NCI-H187 (cell line): ENCODE measurements at places on chromosomes 12 and 14.

DNA sequence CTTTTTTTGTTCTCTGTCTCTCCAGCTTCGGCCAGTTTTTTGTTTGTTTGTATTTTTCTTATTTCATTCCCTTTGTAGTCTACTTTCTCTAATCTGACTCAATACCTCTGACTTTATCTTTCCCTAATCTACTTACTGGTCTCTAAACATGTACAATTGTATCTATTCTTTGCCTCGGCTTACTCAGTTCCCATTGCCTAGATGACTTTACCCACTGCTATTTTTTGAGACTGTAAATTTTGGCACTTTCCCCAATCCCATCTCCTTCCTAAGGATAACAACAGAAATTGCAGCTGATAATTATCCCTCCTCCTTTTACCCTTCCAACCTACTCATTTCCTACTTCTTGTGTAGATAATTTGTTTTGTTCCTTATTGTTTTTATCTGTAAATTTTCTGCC, 511.1 kb downstream of the RPL10L start:
- DNase-seq: no peak

DNA sequence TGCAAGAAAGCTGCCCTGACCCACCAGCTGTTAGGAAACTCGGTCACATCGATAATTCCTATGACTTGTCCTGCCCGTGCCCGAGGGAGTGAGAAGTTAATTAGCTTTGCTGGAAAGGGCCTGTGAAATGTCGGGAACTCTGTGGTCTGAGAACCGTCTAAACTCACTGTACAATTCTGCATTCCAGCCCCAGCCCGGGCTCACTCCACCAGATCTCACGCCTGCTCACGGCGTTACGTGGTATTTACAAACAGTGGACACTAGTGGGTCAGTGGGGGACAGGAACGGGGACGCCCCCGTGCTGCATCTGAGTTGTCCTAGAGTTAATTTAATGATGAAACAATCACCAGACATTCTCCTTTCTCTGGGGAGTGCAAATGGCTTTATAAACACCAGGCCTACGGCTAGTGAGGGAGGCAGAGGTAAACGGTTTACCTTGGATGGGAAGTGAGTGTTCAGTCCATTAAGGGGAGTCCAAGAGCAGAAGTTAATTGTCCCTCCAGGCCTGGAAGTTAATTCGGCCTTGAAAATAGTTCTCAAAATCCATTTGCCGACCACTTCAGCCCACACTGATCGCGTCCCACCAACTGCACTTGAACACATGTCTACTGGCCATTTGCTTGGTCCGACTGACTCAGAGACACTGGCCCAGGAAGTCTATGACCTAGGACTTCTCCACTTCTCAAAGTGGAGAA, 93.5 kb upstream of the MED13L start:
- no peak for DNase-seq

GRCh38 chr12:115013236-115013981, 329.4 kb upstream of the TBX3 start:
- no peak for DNase-seq

GRCh38 chr12:15146585-15146984, 74.6 kb downstream of the RERG start:
- no peak for DNase-seq

DNA sequence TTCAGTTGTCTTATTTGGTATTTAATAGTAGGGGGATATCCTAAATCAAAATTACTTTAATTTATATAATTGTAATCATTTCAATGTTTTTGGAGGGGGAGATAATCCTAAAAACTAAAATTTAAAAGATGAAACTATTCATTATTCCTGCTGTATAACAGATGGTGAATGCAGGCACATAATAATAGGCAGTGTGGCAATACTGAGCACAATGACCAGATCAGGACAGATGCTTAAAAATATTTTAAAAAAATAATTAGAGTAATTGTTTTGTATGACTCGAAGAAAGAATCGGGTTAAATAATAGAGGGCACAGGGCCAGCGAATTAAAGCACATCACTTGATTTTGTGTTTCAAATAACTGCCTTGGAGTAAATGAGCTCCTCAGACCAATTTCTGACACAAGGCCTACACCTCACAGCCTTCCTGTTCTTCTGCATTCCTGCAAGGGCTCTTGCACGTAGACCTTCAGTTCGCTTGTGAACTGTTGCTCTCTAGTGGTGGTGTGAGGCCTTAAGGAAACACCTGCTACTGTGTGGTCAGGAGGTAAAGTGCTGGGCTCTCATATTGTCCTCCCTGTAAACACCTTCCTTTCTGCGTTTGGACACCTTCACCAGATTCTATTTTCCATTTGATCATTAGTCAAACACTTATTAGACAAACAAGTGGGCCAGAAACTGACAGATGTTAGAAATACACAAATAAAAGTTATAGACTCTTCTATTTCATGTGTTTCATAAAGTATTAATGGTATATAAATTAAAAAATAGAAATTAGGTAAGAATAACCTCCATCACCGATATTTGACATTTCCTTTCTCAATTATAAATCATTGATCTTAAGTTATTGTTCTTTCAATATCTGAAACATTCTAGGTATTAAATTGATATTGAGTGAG, 29.3 kb upstream of the KLRF1 start:
- no peak for DNase-seq

DNA sequence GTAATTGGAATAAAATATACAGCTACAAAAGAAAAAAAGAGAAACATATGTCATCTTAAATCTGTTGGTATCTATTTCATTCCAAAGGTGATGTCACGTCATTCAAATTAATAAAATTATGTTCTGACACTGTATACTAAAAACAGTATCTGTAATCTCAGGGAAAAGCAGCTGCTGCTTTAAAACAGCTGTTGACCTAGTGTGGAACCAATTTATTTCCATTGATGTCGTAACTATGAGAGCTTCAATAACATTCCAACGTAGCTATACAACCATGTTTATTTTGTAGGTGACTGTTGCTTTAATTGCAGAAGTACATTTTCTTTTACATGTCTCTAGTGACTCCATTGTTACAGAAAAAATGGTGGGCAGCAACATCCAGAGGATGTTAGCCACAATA, 571.7 kb downstream of the RPS29 start:
- no peak for DNase-seq

DNA sequence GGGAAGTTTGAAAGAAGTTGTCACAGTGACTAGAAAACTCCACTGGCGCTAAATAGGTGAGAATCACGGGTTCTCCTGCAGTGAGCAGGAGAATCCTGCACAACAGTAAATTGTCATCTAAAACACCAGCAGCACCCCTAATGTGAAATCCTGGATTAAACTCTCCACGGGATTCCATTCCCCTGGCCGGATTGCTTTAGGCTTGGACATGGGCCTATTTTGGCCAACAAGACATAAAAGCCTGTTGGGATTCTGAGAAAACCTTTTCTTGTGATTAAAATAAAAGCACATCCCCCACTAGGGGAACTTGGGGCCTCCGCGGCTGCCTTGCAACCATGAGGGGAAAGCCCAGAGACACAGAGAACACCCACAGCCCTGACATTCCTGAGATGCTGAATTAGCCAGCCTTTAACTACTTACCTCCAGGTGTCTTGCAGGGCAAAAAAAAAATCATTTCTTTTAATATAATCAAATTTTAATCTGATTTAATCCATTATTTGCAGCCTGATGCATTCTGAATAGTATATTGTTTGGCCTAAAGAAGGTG, 21.0 kb upstream of the TSPAN11 start:
- no peak for DNase-seq

GRCh38 chr14:66432334-66432733, 53.8 kb upstream of the CCDC196 start:
- DNase-seq: no peak

DNA sequence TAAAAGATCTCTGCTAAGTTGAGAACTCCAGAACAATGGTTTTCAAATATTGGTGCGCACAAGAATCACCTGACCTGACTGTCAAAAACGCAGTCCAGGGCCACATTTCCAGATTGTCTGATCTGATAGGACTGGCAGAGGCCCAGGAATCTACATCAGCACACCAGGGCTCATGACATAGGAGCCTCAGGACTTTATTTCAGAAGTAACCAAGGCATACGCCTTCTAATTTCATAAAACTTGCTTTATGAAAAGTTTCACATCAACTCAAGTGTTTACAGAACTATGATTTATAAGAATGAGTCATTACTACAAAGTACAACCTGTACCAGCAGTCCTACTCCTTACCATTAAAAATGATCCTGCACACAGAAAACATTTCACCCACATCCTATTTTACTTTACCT, 47.7 kb upstream of the PTPRO start:
- no peak for DNase-seq

DNA sequence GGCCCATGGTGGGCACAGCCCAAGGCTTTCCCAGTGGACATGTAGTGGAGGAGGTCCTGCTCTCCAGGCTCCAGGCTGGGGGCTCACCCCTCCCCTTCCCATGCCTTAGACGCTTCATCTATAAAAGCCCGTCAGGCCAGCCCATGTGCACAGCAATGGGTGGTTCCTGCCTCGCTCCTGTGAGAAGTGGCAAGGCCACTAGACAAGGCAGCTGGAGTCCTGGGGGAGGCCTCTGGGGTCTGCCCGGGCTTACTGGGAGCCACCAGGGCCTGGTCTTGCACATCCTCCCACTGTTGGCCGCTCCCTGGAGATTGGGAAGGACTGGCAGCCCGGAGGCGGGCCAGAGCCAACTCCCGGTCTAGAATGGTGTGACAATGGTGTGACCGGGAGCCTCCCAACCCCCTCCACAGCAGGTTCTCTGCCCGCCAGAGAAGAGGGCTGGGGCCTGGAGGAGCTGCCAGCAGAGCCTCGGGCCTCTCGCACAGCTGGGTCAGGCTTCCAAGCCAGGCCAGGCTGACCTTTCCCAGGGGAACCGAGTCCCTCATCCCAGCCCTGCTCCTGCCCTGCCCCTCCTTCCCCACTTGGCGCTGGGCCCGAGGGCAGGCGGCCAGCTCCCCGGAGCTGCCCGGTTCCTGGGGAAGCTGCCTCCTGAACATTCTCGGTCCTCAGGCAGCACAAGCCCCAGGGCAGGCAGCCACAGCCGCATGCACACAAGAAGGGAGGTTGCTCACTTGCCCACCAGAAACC, 97.9 kb downstream of the RFLNA start:
- DNase-seq: no peak

DNA sequence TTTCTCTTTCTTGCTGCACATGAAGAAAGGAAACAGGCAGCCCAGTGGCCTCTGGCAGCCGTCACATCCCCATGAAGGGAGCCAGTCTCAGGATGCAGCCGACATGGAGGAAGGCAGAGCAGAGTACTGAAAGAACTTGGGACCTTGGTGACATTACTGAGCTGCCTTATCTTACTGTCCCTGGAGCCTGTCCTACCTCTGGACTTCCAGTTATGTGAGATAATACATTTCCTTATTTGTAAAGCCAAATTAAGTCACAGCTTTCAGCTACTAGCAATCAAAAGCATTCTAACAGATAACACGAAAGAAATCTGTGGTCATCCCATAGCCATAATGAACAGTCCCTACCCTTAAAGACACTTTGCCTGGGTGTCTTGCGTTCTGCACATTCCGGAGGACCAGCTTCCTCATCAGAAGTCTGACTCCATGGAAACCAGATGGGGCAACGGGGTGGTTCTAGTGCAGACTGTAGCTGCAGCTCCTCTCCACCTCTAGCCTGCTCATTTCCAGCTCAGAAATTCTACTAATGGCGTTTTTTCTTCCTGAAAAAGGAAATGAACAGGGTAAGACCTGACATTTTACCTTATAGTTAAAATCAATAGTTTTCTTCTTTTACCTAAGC, 7.8 kb upstream of the EGLN3 start:
- DNase-seq: no peak

DNA sequence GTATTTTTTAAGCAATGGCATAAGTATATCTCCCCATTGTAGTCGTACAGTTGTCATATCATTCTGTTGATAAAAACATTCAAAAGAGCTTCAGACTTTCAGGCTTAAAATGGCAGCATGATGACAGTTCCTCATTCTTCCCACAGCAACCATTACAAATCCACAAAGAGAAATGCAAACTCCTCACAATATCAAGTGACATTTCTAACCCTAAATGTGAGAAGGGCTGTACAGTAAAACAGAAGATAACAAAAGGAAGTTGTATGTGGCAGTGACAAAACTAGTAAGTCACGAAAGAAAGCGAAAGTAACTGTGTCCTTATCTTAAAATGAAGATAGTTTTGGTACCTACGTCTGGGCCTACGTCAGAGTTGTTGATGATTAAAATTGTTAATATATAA, 46.7 kb downstream of the GXYLT1 start:
- DNase-seq: no peak

GRCh38 chr14:42424501-42424900, 817.8 kb downstream of the LRFN5 start:
- DNase-seq: no peak

GRCh38 chr14:77646907-77647306, 30.5 kb upstream of the SPTLC2 start:
- no peak for DNase-seq

DNA sequence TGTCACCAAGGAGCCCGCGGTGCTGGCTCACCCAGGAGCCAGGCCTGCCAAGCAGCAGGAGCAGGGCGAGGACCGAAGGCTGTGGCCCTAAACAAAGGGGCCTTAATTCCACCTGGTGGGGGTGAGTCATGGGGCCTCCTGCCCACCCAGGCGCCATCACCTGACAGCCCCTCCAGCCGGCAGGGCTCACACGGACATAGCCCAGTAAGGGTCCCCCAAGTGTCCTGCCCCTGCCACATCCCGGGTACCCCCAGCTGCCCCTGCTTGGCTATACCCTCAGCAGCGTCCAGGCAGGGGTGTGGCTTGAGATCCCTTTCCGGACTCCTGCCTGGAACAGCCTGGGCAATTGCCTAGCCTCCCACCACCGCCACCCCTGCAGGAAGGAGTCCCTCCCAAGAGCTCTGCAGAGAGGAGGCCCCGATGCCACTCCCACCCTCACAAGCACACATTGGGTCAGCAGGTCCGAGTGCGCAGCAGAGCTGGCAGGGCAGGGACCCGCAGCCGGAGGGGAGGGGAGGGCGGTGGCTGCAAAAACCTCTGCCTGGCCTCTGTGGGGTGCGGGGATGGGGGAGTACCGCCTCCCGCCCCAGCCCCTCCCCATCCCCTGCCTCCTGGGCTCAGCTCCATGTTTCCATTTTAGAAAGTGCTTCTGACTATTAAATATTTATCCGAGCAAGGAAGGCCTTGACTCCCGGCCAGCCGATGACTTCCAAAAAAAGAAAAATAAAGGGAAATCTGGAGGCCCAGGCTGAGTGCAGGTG, 4.6 kb downstream of the AHNAK2 start:
- no peak for DNase-seq

DNA sequence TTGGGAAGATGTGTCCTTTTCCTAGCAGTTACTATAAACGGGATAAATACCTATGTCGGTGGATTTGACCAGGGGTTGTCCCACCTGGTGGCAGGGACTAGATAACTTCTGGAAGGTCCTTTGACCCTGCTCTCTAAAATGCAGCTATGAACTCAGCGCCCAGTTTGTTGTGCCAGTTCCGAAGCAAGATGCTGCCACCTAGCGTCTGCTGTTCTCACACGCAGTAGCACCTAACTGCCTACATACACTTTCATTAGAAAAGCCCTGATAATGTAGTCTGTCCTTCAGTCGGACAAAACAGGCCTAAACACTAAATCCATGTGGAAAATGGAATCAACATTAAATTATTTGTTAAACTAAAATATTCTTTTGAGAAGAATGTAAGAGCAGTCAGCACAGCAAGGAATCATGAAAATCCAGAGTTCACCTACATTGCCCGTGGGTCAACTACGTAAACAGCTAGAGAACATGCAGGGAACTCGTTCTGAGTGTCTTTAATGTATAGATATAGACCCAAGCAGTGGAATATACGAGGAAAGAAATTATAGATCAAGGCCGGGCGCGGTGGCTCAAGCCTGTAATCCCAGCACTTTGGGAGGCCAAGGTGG, 51.1 kb upstream of the CRACR2A start:
- peak; percentile 46 for DNase-seq

GRCh38 chr14:101033446-101034165, 130.1 kb upstream of the RTL1 start:
- no peak for DNase-seq

- DNase-seq: no peak
Measured at GRCh38 chr14:76599141-76599540, 162.1 kb upstream of the VASH1 start.
